IMR-90 (cell line): ENCODE measurements at places on chromosomes 1 and 21. TPM values are rescaled to one million over a fixed set of nuclear protein-coding genes. Genes with fewer than 3 reads are reported as not detected.

- H3K27ac ChIP-seq = no peak overlapping the region
- DNase-seq = no peak
- peaks cover 12% of the 10 kb centered on the region for H3K27me3 ChIP-seq
- H3K36me3 ChIP-seq = no peaks in the 10 kb centered on the region
These were observed 9.3 kb downstream of the HES2 start for GRCh38 chr1:6410248-6410893.

DNA sequence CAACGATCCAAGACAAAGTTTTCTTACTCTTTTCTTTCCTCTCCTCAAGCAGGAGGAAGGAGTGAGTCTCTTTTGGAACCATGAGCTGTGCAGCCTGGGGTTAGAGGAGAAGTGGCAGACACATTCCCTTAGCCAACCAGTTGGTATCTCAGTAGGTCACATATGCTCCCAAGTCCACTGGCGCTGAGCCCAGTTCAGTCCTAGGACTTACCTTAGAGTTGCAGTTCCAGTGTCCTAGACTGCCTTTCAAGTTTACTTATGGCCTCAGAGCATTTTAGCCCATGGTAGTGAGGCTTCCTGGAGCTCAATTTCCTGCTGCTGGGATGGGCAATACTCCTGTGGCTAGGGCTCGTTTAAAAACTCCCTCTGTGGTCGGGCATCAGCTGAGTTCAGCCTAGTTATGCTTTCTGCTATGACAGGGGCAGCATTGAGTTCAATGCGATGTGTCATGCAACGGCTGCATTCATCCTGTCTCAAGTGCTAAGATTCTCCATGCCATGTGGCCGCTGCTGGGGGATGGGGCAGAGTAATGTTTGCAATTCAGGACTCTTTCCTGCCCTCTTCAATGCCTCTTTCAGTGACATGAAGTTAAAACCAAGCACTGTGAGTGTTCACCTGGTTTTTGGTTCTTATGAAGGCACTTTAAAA is 103.8 kb downstream of the LRRC7 start:
- DNase-seq = no peak
- no peaks in the 10 kb centered on the region for H3K36me3 ChIP-seq
- no peaks in the 10 kb centered on the region for H3K27me3 ChIP-seq
- H3K27ac ChIP-seq = no peak overlapping the region
- H3K4me1 ChIP-seq = no peaks in the 10 kb centered on the region
- no peak overlapping the region for H3K4me3 ChIP-seq

DNA sequence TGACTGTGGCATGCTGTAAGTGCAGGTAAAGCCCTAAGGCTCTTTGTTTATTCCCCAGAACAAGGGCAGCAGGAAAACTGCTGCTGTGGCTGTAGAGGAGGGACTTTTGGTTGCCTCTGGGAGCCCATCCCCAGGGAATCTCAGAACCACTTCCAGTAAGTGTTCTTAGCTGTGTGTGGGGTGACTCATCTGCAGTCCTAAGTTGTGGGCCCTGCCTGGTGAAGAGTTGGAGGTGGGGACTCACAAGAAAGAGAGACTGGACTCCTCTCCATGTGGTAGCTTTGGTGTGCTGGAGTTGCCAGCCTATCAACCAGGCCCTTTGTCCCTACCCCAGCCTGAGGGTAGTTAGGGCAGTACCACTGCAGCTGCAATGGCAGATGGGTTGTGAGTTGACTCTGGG is 24.0 kb upstream of the DENND1B start:
- peak; percentile 88 for DNase-seq
- peak overlapping the region; percentile 67 for H3K27ac ChIP-seq
- no peaks in the 10 kb centered on the region for H3K36me3 ChIP-seq

GRCh38 chr1:55702064-55702463 is 486.9 kb upstream of the USP24 start:
- peak overlapping the region; percentile 22; the same call in 1 of the 2 replicates for H3K27ac ChIP-seq
- no peak for DNase-seq
- no peaks in the 10 kb centered on the region for H3K36me3 ChIP-seq
- peaks cover 22% of the 10 kb centered on the region for H3K4me1 ChIP-seq
- no peaks in the 10 kb centered on the region for H3K27me3 ChIP-seq

DNA sequence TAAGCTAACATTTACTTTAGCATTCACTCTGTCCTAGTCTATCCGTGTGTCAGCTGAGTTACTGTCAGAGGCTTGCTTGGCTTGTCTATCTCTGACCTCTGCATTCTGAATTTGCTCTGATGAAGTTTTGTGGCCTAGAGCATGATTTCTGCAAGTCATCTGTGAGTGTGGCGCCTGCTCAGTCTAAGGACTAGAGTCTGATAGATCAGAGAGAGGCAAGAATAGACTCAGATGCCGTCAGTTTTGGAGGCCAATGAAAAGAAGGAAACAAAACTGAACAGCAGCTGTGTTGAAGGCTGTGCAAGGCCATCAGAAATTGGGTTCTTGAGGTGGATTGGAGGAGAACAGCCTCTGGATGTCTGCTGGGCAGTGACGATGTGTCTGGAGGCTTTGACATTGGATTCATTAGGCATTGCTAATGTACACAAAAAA is 573.1 kb downstream of the USP25 start:
- peak; percentile 12 for DNase-seq
- H3K27me3 ChIP-seq = no peaks in the 10 kb centered on the region
- H3K27ac ChIP-seq = no peak overlapping the region
- no peak overlapping the region for H3K4me3 ChIP-seq
- H3K36me3 ChIP-seq = no peaks in the 10 kb centered on the region
- no peaks in the 10 kb centered on the region for H3K4me1 ChIP-seq

DNA sequence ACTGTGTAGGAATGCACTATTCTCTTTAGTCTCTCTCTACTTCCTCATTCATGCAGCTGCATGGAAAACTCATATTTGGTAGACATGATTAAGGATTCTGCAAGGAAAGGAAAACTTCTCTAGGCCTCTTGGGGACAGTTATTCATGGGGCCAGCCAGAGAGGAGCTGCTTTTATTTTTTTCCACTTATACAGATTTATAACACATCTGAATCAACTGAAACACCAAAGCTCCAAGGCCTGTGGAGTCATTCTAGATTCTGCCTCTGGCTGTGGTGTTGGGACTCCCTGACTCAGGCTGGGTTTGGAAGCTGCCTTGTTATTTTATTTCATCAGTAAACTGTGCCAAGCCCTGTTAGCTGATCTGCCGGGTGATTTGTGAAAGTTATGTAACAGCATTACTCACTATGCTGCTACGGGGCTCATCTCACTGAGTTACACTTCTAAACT is 83.9 kb upstream of the EDEM3 start:
- H3K4me1 ChIP-seq = peaks cover 1% of the 10 kb centered on the region; the same call in 1 of the 2 replicates
- H3K4me3 ChIP-seq = no peak overlapping the region
- no peak overlapping the region for H3K27ac ChIP-seq
- H3K27me3 ChIP-seq = no peaks in the 10 kb centered on the region
- peak; percentile 95 for DNase-seq

GRCh38 chr1:118487091-118487490 is 302.1 kb upstream of the SPAG17 start:
- H3K4me3 ChIP-seq = no peak overlapping the region
- no peaks in the 10 kb centered on the region for H3K4me1 ChIP-seq
- no peaks in the 10 kb centered on the region for H3K36me3 ChIP-seq
- H3K27me3 ChIP-seq = no peaks in the 10 kb centered on the region
- DNase-seq = no peak
- H3K27ac ChIP-seq = no peak overlapping the region

GRCh38 chr1:169527001-169527400 is 41.3 kb upstream of the SLC19A2 start:
- peaks cover 3% of the 10 kb centered on the region; the same call in 1 of the 2 replicates for H3K27me3 ChIP-seq
- DNase-seq = no peak
- no peak overlapping the region for H3K27ac ChIP-seq
- H3K4me1 ChIP-seq = no peaks in the 10 kb centered on the region
- no peak overlapping the region for H3K4me3 ChIP-seq

DNA sequence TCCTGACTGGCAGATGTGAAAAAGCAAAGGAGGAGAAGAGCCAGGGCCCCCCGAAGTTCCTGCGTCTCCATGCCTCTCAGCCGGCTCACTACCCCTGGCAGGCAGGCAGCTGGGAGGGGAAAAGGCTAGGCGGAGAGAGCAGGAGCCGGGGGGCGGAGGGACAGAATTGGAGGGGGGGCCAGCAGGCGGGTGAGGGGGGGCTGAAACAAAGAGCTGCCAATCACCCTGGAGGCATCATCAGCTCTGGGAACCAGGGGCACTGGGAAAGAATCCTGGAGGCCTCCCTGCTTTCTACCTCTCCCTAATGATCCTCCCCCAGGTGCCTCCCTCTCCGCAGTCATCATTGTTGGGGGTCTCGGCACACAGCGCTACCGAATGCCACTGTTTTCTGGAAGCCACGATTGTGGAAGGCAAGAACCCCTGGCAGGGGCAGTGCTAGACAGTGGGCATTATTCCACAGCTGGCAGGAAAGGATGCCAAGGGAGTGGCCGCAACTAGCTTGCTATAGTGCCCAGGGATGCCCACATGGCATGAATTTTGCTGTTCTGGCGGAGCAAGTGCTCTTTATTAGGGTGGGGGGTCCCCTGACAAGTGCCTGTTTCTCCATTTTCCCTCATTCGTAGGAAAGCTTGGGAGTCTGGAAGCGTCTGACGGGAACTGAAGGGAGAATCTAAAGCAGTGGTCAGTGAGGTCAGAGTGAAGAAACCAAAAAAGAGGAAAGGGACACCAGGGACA is at the start of gene THBS3:
TSS of gene THBS3 (minus strand) at position 92 of the 735 bp plus-strand sequence. CDS start at position 71, 21 bp downstream.
- H3K27ac ChIP-seq = peak within 1 kb of the TSS; percentile 86
- H3K27me3 ChIP-seq = no peaks in the 10 kb centered on the region
- peaks cover 15% of the 10 kb centered on the region for H3K4me1 ChIP-seq
- peak; percentile 12 for DNase-seq

GRCh38 chr1:204376465-204376864 is 16.7 kb upstream of the PLEKHA6 start:
- DNase-seq = no peak
- no peak overlapping the region for H3K4me3 ChIP-seq
- H3K36me3 ChIP-seq = no peaks in the 10 kb centered on the region
- H3K4me1 ChIP-seq = peaks cover 3% of the 10 kb centered on the region; the same call in 1 of the 2 replicates
- peaks cover 89% of the 10 kb centered on the region for H3K27me3 ChIP-seq

DNA sequence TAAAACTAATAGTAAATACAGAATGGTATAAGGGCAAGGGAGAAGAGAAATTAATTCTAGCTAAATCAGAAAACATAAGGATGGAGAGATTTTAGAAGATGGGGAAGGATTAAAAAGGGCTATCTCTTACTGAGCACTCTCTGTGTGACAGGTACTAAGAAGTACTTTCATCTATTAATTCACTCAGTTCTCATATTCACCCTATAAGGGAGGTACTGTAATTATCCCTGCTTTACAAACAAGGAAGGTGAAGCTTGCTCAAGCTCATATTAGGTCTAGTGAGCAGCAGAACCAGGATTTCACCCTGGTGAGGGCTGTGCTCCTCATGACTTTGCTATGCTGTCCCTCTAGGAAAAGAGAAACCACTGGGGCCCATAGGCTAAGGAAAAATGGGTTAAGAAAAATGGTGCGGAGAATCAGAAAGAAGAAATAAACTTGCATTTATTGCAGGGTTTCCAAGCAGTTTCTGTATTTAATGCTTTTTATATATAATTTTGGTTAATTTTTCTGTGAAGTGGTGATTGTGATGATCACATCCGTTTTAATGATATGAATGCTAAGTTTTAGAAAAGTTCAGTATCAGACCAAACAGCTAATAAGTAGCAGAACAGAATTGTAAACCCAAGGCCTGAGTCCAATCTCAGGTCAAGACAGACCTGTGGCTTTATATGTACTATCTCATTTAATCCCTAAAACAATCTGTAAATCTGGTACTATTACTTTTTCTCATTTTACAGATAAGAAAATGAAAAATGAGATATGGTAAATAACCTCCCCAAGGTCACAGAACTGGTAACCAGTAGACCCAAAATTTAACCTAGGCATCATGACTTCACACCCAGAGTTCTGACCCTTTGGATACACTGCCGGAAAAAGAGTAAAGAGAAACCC is 1.7 kb downstream of the PCNX2 start:
- H3K4me1 ChIP-seq = peaks cover 6% of the 10 kb centered on the region
- no peaks in the 10 kb centered on the region for H3K36me3 ChIP-seq
- no peaks in the 10 kb centered on the region for H3K27me3 ChIP-seq

- H3K36me3 ChIP-seq = no peaks in the 10 kb centered on the region
- no peak overlapping the region for H3K4me3 ChIP-seq
- H3K4me1 ChIP-seq = no peaks in the 10 kb centered on the region; the same call in 1 of the 2 replicates
- H3K27me3 ChIP-seq = no peaks in the 10 kb centered on the region
- H3K27ac ChIP-seq = no peak overlapping the region
These were observed 6.6 kb upstream of the CD46 start for GRCh38 chr1:207745285-207745684.

GRCh38 chr1:26003262-26003661 is 5.4 kb upstream of the PAFAH2 start:
- H3K4me3 ChIP-seq = no peak overlapping the region
- DNase-seq = no peak
- H3K27me3 ChIP-seq = peaks cover 15% of the 10 kb centered on the region
- H3K27ac ChIP-seq = no peak overlapping the region

- no peaks in the 10 kb centered on the region; the same call in none of the 2 replicates for H3K27me3 ChIP-seq
- H3K4me1 ChIP-seq = no peaks in the 10 kb centered on the region
- H3K36me3 ChIP-seq = no peaks in the 10 kb centered on the region; the same call in 1 of the 2 replicates
These were observed 99.1 kb downstream of the PPIAL4G start for GRCh38 chr1:148383966-148384365.

DNA sequence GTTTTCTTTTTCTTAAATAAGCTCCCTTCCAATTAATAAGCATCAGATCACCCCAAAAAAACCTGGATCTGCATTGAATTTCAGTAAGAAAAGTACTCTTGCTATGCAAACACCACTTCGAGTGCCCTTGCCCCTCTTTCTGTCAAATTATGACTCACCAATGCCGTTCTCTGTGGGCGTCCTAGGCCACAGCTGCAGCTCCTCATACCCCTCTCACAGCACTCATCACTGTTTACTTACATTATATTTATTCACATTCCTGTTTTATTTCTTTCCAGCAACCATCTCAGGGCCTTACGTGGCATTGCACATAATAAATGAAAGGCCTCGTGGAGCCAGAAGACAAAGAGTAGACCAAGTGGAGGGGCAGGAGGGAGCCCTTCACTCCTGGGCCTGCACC is 99.1 kb upstream of the CTTNBP2NL start:
- H3K4me3 ChIP-seq = no peak overlapping the region
- H3K27ac ChIP-seq = no peak overlapping the region
- no peaks in the 10 kb centered on the region for H3K4me1 ChIP-seq
- peaks cover 3% of the 10 kb centered on the region; the same call in 1 of the 2 replicates for H3K27me3 ChIP-seq
- peak; percentile 50 for DNase-seq

GRCh38 chr1:22810378-22810777 is 99.7 kb downstream of the EPHB2 start:
- no peak for DNase-seq
- H3K27ac ChIP-seq = no peak overlapping the region
- no peak overlapping the region for H3K4me3 ChIP-seq
- H3K4me1 ChIP-seq = peaks cover 9% of the 10 kb centered on the region
- no peaks in the 10 kb centered on the region; the same call in 1 of the 2 replicates for H3K36me3 ChIP-seq
- no peaks in the 10 kb centered on the region for H3K27me3 ChIP-seq

GRCh38 chr1:207282058-207282457 is 39.4 kb upstream of the CD55 start:
- no peak overlapping the region for H3K27ac ChIP-seq
- peaks cover 8% of the 10 kb centered on the region for H3K4me1 ChIP-seq
- DNase-seq = peak; percentile 53

- H3K27ac ChIP-seq = no peak overlapping the region
- no peak overlapping the region for H3K4me3 ChIP-seq
- peaks cover 6% of the 10 kb centered on the region for H3K27me3 ChIP-seq
These were observed 26.2 kb upstream of the CD1D start for GRCh38 chr1:158154501-158154900.

- no peak overlapping the region for H3K27ac ChIP-seq
- peaks cover 3% of the 10 kb centered on the region; the same call in 1 of the 2 replicates for H3K4me1 ChIP-seq
- H3K27me3 ChIP-seq = no peaks in the 10 kb centered on the region
- no peak for DNase-seq
These were observed 118.9 kb downstream of the RIPK4 start for GRCh38 chr21:41647806-41648561.

The ITLN2 gene
- total RNA-seq = not detected in 2 replicates

The PPM1J gene
- total RNA-seq = 1.4 and 1.8 TPM in 2 replicates

The MYOG gene
- total RNA-seq = not detected in 2 replicates

The PRAMEF17 gene
- not detected in 2 replicates for total RNA-seq

The TMEM125 gene
- under 0.01 TPM in 1 of 2 replicates, not detected in the other for total RNA-seq

The OR14K1 gene
- not detected in 2 replicates for total RNA-seq

The SPRR4 gene
- total RNA-seq = not detected in 2 replicates

The CHML gene
- total RNA-seq = 25.6 and 34.2 TPM in 2 replicates

The HRNR gene
- not detected in 2 replicates for total RNA-seq
